NCI-H82 (cell line): ENCODE measurements at places on chromosomes 11 and 22.
A peak's percentile ranks its signal among the peaks of the same experiment; 100 is the strongest.

- DNase-seq, result no peak
Measured at GRCh38 chr11:68750195-68751003, 921 bp downstream of the TESMIN start.

- DNase-seq, result no peak
Measured at GRCh38 chr11:3205261-3206155, 13.1 kb downstream of the MRGPRG start.

- DNase-seq, result no peak
Measured at GRCh38 chr11:122159861-122160260, 43.8 kb upstream of the BLID start.

GRCh38 chr11:11757909-11758308 is 83.9 kb upstream of the USP47 start:
- peak; percentile 32 for DNase-seq

DNA sequence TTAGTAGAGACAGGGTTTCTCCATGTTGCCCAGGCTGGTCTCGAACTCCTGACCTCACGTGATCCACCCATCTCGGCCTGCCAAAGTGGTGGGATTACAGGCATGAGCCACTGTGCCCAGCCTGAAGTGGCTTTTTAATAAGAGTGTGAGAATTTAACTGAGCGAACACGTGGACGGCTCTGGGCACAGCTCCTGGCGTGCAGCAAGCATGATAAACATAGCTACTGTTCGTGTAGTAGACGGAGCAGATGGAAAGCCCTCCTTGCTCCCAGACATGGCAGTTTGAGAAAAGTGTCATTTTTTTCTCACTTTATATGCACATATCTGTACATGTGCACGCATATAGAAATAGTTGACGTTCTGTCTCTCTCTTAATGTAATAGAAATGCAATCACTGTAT is 7.0 kb downstream of the EMID1 start:
- DNase-seq, result no peak

- no peak for DNase-seq
Measured at GRCh38 chr11:126411971-126412381, 56.5 kb downstream of the ST3GAL4 start.

- DNase-seq, result no peak
Measured at GRCh38 chr11:68756171-68756766, 4.9 kb upstream of the TESMIN start.

DNA sequence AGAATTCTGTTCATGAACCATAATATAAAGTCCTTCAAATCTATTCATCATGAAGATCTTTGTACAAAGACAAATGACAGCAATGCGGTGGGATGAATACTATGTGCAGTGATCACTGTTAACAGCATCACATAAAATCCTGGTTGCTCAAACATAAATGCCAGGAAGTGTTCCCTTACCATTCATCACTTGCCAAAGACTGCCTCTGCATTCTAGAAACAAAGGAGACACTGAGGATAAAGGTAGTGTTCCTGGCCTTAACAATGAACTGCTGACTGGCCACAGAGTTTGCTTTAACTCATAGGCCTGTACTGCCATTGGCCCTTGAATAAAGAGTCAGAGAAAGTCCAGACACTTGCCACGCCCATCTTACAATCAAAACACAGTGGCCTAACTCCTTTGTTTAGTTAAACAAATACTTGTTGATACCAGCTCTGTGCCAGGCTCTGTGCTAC is 29.5 kb downstream of the C2CD3 start:
- no peak for DNase-seq

DNA sequence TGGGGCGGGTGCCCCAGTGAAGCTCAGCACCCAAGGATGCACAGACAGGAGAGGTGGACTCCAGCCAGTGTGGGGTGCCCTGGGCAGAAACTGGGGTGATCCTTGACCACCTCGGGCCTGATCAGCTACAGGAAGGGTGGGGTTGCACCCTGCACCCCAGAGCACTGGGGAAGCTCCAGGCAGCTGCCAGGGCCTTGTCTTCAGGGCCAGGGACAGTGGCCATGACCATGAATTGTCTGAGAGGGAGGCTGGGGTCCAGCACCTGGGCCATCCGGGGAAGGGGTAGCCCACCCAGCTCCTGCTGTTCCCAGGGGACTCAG is 17.6 kb downstream of the IL17REL start:
- DNase-seq, result no peak

DNA sequence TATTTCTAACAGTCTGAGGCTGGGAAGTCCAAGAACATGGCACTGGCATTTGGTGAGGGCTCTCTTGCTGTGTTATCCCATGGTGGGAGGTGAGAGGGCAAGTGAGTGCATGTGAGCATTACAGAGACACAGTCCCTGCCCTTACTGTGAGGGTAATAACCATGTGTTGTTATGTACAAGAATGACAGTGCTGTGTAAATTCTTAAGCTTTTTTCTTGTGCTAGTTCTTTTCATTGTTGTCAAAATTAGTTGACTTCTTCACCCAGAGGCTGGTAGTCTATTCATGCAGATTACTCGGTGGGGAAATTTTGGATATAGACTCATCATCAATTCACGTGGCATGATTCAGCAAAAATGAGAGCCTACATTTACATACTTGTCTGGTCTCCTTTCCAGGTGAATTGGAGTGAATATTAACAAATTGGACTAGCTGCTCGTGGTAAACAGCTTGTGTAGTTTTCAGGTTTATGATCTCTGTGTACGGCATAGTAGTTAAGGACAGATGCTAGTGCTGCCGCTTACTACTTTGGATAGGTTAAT is 49.3 kb downstream of the ATXN10 start:
- no peak for DNase-seq

GRCh38 chr22:42296381-42296853 is 26.0 kb upstream of the TCF20 start:
- no peak for DNase-seq

- DNase-seq, result peak; percentile 27
Measured at GRCh38 chr11:65492637-65493366, 6.0 kb upstream of the MALAT1 start.

- DNase-seq, result no peak
Measured at GRCh38 chr11:61756452-61757212, 4.2 kb downstream of the MYRF start.

DNA sequence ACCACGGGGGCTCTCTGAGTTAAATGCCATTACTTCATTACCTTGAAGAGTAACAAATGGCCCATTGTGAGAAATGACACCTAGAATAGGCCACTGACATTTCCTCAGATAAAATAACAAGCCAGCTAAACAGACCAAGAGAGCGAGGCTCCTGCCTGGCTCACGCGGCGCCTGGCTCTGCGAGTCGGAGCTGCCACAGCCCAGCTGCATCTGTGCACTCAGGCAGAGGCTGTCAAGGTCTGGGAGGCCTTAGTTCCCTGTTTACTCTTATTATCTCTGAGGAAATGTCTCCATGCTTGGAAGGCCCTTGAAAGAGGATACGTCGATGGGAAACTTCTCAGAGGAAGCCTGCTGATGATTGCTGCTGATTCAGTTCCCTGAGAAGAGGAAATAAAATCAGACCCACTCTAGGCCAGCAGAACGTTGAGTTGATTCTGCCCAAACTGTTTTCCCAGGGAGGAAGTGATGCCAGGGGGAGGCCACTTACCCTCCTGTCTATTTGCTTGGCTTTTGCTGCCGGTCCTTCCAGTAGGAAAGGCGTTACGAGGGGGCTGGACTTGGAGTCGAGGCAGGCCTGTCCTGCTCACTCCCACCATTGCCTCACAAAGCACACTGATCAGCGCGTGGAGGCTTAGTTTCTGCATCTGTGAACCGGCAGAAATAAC is 208.8 kb downstream of the TBC1D22A start:
- DNase-seq, result no peak

DNA sequence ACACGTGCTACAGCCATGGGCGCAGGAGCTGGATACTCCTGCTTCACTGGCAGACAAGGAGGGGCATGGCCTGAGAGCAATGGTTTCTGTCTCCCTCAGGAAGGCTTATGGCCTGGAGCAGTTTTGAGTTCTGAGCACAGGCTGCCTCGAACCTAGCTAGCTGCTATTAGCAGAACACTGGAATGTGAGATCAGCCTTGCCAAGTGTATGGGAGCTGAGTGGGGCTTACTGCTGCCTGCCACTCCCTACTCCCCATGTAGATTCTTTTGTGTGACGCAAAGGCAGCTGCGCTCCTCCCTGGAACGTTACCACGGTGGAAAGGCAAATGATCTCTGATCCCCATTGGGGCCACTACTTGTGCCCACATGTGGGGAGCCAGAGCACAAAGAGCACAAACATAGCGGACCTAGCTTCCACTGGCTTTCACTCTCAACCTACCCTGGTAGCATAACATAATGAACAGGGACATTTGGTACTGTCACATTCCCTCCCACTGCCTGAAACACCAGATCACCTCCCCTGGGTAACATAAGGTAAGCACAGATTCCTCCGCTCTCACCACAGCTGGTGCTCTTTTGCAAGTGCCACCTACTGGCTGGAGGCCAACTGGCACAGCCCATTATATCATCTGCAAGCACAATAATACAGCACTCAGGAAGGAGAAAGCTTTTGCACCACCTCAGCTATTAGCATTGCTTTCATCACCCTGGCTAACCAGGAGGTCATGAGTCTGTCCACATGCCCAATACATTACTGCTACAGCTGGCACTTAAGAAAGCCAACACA is 84.6 kb upstream of the GUCY1A2 start:
- no peak for DNase-seq

DNA sequence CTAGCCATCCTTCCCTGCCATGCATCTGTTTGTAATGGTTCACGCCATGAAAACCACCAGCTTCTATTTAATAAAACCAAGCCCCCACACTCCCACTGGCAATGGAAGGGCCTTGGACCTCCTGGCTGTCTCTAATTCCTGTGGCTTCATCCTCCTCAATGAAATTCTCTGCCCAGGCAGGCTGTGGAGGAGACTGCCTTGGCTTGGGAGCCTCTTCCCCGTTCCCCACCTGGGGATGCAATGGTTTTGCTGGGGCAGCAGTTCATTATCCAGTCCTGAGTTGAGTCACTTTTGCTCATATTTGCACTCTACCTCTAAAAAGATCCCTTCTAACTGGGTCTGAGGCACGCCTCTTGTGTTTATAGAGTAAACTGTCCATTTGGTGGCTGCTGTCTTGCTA is 515.8 kb downstream of the NTM start:
- DNase-seq, result no peak

DNA sequence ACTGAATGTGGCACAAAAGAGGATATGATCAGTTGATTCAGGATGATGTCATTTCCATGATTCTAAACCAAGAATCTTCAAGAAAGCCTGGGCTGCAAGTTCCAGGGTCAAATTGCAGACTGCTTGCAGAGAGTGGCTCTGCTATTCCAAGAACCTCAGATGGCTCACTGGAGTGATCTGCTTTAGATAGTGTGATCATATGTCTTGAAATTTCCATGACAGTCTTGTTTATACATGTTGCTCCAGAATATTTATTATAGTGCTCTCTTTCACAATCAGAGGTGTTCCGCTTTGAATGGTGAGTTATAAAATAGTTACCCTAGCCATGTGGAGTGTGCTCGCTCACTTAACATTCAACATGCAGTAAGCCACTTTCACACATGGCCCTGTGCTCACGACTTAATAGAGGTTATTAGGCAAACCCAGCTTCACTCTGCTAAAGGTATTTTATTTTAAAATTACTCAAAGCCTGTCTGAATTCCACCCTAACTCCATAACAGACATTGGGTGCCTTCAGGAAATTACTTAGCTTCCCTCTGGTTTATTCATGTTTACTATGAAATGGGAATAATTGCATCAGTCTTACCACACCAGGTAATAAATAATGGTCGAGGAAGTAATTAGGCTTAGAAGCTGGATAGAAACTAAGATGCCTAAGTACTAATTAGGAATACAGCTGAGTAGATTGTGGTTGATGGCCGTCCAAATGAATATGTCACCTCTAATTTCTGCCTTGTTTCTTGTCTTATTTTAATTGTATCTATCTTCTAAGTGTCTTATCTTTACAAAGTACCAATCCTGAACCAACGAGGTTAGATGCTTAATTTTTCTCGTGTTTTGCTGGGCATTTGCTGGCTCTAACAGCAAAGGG is 187.9 kb downstream of the ETS1 start:
- peak; percentile 29 for DNase-seq

GRCh38 chr11:36330411-36330810 is 34.3 kb downstream of the PRR5L start:
- DNase-seq, result no peak

DNA sequence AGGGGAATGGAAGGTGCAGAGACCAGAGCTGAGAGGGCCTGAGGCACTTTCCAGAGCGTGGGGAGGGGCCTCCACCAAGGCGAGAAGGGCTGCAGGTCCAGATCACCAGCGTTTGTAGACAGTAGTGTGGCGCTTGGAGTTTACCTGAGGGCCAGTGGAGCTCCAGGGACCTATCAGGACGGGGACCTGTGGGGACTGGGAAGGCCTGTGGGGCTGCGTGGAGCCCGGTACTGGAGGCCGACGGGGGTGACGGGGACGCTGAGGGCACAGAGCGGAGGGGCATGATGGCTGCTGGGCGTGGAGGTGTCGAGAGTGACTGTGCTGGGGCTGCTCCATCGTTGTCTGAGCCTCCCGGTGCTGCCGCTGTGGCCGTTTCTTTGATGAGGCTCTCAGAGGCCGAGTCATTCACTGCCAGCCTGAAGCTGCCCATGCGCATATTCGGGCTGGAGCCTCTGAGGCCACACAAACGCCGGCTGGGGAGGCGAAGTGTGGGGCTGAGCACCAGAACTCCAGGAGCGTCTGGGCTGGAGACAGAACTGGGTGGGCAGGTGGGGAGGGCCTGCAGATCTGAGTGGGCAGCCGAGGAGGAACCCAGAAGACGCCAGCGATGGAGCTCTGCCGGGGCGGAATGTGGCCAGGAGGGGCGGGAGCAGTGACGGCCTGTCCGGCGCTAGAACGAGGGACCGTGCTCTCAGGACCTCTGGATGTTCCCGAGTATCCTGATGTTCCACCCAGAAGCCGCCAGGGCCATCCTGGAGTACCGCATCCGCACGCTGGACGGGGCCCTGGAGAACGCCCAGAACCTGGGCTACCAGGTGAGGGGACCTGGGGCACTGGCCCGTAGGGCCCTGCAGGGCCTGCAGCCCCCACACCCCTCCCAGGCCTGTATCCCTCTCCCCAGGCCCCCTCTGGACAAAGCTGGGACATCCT is 2.6 kb downstream of the PGGHG start:
- DNase-seq, result no peak

- DNase-seq, result no peak
Measured at GRCh38 chr22:17086788-17087497, 2.1 kb downstream of the IL17RA start.

GRCh38 chr22:47207387-47207786 is 444.9 kb downstream of the TBC1D22A start:
- no peak for DNase-seq

- no peak for DNase-seq
Measured at GRCh38 chr22:24153353-24153752, 27.9 kb upstream of the SUSD2 start.

- DNase-seq, result no peak
Measured at GRCh38 chr22:31342389-31343140, 3.6 kb downstream of the PATZ1 start.

GRCh38 chr22:28884747-28885350 is 1.5 kb downstream of the ZNRF3 start:
- peak; percentile 37 for DNase-seq

DNA sequence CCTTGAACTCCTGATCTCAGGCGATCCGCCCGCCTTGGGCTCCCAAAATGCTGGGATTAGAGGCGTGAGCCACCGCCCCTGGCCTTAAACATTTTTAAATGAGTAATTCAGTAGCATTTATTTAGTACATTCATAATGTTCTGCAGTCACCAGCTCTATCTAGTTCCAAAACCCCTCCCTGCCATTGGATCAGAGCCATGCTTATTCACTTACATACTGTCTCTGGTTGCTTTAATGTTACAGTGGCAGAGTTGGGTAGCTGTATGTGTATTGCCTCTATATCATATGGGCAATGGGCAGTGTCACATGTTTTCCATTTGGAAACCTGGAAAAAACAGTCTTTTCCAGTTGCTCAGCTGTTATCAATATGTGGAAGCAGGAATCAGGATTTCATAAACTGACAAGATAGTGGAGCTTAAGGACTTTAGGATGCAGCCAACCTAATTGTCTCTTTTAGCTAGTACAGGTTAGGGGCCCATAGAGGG is 10.5 kb downstream of the COA4 start:
- DNase-seq, result no peak
